HCT116 (cell line): ENCODE measurements at places on chromosomes 6 and 20. TPM values are rescaled to one million over a fixed set of nuclear protein-coding genes. Genes with fewer than 3 reads are reported as not detected.

ADAM33 gene
- not detected for total RNA-seq

PRL gene
- not detected for total RNA-seq

RFX6 gene
- total RNA-seq: not detected

ID4 gene
- 0.10 TPM for total RNA-seq

MUCL3 gene
- total RNA-seq: 0.15 TPM

IPCEF1 gene
- total RNA-seq: 0.32 TPM

GRM1 gene
- not detected for total RNA-seq

BPIFB4 gene
- not detected for total RNA-seq

GATA5 gene
- not detected for total RNA-seq

CFAP61 gene
- total RNA-seq: 1.7 TPM

- no peak for DNase-seq
Observed at GRCh38 chr6:87095087-87095509, at the start of gene CGA. TSS of gene CGA (minus strand) at chr6:87095106. CDS start at chr6:87088200, 6,906 bp downstream.

- DNase-seq: peak; percentile 26
Observed at GRCh38 chr6:142207265-142207877, 60.3 kb downstream of the VTA1 start.

GRCh38 chr6:106788761-106789160, 159.4 kb downstream of the QRSL1 start:
- DNase-seq: no peak

DNA sequence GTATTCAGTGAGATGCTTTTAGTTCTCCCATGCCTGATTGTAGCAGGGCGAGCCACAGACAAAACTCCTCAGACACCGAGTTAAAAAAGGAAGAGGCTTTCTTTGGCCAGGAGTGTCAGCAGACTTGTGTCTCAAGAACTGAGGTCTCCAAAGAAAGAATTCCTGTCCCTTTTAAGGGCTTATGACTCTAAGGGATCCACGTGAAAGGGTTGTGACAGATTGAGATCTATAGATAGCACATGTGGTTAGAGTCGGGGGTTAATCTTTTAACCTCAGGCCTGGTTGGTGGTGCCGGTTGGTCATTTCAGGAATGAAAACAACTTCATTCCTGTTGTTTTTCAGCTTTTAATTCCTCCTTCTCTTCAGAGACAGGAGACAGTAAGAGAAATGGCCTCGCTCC, 168.8 kb upstream of the GRIK2 start:
- DNase-seq: no peak

DNA sequence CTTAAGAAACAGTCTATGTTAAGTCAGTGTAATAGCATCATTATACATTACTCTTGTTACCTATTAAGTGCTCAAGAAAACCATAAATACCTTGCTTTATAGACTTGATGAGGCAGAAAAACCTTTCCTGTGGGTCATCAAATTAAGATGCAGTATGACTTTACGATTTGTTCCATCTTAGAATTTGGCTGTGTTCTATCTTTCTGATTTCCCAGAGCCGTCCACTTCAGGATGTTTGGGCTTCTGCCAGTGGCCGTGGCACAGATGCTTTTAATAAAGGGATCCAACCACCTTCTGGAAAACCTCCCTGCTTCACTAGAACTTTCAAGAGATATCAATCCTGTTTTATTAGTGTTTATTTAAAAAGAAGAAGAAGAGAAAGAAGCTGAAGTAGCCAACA, 71.2 kb downstream of the PDE7B start:
- DNase-seq: no peak

- DNase-seq: no peak
Observed at GRCh38 chr20:24875078-24875477, 74.0 kb upstream of the CST7 start.

- DNase-seq: no peak
Observed at GRCh38 chr20:63359937-63360849, 956 bp downstream of the CHRNA4 start.

GRCh38 chr6:139161817-139162284, 27.0 kb downstream of the HECA start:
- no peak for DNase-seq

GRCh38 chr6:66838764-66839163, 1131.7 kb upstream of the EYS start:
- no peak for DNase-seq

GRCh38 chr6:158059108-158059507, 77.4 kb downstream of the SYNJ2 start:
- DNase-seq: no peak

GRCh38 chr6:55530931-55531330, 48.1 kb downstream of the HMGCLL1 start:
- DNase-seq: no peak

DNA sequence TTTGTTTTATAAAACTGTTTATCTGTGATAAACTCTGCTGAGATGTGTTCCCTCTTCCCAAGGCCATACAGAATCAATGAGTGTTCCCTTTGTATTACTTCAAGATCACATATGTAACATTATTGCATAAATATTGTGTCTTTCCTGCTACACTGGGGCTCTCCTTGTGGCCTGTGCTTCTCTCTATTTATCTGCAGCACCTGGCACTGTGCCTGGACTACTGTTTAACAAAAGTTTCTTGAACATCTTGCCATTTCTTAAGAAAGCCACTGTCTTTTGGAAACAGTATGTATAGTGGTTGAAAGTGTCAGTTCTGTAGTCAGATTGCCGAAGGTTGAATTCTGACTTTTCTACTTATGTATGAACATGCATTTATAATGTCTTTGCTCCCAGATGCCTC, 169.0 kb upstream of the SCGN start:
- DNase-seq: no peak

GRCh38 chr6:133046576-133046975, 194.6 kb upstream of the EYA4 start:
- DNase-seq: no peak

GRCh38 chr6:88588938-88589337, 374.5 kb downstream of the RNGTT start:
- no peak for DNase-seq

- DNase-seq: peak; percentile 67
Observed at GRCh38 chr6:29723262-29723665, at the start of gene HLA-F. TSS of gene HLA-F (plus strand) at chr6:29723434. CDS start at chr6:29723464, 30 bp downstream.

GRCh38 chr6:83114164-83114563, 46.7 kb downstream of the DOP1A start:
- no peak for DNase-seq

GRCh38 chr20:38114353-38114791, 50.7 kb downstream of the TGM2 start:
- no peak for DNase-seq

DNA sequence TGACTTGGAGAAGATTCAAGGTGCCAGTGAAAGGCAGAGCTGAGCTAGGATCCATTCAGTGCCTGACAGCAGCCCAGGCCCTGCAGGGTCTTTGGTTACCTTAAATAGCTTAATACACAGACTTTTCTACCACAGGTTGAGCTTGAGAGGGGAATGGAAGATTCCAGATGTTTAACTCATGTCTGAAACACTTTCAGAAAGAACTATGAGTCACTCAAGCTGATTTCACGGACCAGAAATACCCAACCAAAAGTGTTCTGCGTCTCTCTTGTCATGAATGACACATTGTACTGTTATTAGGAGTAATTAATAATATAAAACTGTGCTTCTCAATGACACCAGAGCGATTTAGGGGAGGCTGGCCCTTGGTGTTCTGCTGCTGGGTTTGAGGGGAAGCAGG, 6.4 kb upstream of the PMEPA1 start:
- no peak for DNase-seq

DNA sequence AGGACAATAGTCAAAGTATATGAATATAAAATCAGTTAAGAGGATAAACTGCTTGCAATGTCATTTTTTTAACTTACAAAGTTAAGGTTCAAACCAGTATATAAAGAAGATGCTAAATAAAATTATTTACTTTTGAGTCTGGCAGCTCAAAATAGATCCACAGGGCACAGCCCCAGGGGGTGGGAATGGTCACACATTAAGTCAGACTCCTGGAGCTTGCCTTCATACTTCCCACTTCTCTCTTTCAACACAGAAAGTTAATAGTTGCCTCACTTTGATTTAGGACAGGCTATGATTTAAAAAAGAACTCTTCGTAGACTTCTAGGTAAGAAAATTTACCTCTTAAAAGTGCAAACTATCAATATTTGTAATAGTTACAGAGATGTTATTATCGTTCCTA, 158.3 kb upstream of the RUNX2 start:
- DNase-seq: no peak

DNA sequence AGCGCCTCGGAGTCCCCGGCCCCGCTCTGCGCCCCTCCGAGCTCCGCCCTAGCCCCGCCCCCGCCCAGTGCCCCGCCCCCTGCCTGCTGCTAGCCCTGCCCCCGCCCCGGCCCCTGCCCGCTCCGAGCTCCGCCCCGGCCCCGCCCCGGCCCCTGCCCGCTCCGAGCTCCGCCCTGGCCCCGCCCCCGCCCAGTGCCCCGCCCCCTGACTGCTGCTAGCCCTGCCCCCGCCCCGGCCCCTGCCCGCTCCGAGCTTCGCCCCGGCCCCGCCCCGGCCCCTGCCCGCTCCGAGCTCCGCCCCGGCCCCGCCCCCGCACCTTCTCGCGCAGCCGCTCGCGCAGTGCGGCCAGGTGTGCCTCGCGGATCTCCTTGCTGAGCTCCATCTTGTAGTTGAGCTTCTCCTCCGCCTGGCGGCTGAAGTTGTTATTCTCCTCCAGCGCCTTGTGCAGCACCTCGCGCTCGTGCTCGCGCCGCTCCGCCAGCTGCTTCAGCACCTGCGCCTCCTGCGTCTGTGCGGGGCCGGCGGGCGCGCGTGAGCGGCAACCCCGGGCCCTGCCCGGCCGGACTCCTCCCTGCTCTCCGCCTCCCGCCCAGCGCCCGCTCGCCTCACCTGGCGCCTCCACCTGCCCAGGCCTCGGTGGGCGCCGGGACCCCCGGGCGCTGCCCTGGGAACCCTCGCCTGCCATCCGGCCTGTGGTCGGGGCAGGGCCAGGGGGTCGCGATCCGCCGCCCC, 11.3 kb downstream of the STMN3 start:
- peak; percentile 79 for DNase-seq

- no peak for DNase-seq
Observed at GRCh38 chr6:39223555-39223954, 5.7 kb downstream of the KCNK5 start.

DNA sequence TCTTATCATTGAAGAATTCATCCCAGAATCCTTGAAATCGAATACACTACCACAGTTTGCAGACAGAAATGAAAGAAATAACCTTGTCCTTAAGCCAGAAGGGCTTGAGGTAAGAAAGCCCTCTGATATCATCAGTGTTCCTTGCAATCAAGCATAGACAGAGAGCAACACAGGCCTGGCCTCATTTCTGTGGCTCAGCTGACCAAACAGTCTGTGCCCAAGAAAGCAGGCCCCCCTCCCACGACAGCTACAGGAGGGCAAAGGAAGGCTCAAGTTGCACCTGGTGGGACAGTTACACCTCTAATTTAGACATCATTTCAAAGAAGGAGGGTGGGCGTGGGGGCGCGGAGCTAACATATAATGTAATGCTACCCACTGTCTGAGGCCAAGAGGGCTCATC, 21.6 kb downstream of the KIF16B start:
- DNase-seq: no peak

DNA sequence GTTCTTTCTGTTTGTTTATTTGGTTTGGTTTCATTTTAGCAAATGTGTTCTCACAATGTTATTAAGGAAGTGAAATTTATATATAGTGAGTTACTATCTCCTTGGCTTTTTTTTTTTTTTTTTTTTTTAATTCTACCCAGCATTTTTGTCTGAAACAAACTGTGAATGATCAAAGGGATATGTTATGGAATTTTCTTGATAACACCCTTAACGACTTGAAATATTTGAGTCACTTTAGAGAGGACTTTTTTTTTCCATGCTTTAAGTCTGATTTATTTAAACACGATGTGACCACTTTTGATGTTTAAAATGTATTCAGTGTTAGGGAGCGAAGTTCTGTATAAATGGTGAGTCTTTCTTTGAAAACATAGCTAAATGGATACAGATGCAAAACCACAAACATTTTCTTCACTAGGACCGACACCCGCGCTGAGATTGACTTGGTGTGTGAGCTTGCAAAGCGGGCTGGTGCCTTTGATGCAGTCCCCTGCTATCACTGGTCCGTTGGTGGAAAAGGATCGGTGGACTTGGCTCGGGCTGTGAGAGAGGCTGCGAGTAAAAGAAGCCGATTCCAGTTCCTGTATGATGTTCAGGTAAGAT, 149.7 kb downstream of the MTHFD1L start:
- no peak for DNase-seq

- DNase-seq: no peak
Observed at GRCh38 chr6:137767911-137768690, 99.0 kb upstream of the TNFAIP3 start.

DNA sequence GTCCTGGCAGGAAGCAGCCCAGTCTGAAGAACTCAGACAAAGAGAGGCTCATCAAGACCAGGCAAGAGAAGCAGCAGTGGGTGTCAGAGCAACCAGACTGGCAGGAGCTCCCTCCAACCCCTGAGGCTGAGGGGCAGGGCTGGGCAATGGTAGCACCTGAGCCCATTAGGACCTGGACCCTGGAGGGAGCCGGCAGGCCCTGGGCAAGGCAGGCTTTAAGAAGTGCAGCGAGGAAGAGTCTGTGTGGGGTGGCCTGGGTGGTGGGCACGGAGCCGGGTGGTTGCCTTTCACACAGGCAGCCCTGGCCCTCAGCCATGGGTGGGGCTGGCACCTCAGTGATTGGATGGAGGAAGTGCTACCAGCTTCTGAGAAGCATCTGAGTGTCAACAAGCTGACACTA, 33.1 kb upstream of the IRF4 start:
- DNase-seq: no peak

DNA sequence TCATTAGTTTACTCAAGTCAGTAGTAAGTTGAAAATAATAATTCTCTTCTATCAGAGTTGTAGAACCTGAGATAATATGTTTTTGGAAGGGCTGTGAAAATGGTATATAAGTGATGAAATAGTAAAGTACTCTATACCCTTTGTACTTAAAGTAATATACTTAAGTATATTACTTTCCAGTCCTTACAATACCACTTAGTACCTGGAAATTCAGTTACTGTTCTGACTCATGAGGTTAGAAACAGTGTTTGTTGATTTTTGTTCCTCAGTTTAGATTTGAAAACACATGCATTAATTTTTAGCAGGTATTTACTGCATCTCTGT, 10.1 kb downstream of the TULP4 start:
- no peak for DNase-seq

DNA sequence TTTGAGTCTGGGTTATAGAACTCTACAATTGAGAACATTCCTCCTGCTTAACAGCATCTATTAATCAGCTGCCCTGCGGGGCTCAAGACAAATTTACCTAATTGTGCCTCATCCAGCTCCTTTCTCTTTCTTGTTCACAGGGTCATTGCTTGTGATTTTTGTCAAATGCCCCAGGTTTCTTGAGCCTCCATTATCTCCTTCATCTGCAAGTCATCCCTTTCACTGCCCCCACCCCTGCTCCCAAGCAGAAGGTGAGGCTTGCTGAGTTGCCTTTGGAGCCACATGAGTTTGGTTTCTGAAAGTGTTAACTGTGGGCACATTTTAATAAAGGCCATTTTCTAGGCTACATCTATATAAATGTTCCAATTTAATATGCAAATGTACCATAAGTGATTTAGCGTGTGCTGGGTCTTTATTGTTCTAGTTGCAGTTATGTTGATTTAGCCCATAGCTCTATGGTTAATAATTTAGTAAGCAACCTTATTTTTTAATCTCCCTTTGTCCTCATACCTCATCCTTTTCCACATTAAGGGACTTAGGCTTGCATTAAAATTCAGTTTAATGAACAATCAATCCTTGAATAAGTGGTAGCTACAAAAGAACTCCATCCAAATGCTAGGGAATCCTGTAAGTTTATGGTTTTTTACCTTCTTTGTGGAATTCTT, 56.1 kb downstream of the VSTM2L start:
- no peak for DNase-seq
